ENCODE measurements at places on chromosomes 3 and 15.

GRCh38 chr3:29064085-29064484, 216.8 kb upstream of the RBMS3 start:
- DNase-seq: no peak

- DNase-seq: no peak
Observed at GRCh38 chr15:52559022-52559421, 9.8 kb downstream of the ARPP19 start.

DNA sequence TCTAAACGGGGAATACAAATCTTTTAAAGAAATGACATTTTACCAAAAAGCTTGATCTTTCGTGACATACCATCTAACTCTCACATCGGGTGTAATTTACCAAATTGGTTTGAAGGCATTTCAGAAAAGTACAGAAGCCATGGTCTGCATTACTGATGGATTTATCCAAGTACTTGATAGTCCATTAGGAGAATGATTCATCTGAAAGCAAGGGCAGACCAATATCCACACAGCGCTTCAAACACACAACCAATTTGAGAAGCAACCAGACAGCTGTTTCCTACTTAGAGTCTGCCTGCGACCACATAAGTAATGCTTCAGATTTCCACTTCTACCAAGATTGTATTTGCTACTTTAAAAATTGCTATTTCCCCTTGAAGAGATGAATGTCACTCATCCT, 697.6 kb upstream of the ALCAM start:
- DNase-seq: no peak

DNA sequence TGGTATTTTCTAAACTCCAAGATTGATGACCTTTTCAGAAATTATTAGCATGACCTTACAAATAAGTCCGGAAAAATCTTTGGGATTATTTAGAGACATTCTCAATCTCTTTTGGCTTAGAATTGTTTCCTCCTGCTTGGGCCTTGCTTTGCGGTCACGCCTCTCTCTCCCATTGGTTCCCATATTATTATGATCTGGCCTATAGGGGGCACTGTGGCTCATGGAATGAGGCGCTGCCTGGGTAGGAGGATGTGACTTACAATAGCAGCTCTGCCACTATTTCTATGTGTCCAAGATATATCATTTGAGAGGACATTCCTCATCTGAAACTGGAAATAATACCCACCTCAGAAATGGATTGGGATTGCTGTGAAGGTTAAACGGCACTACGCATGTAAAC, 464.9 kb downstream of the MFSD1 start:
- DNase-seq: no peak
